Ovary (tissue), 10 donors: ENCODE measurements at places on chromosomes 1 and 21. TPM values are rescaled to one million over a fixed set of nuclear protein-coding genes. Genes with fewer than 3 reads are reported as not detected.

RHOU gene
- polyA plus RNA-seq: 21.3 TPM

SPRR2F gene
- 54.7 TPM for polyA plus RNA-seq

HRNR gene
- not detected for polyA plus RNA-seq

OLFM3 gene
- not detected for polyA plus RNA-seq

SEMA4A gene
- polyA plus RNA-seq: 2.1 TPM

GNAT2 gene
- not detected for polyA plus RNA-seq

CLIC6 gene
- 5.9 TPM for polyA plus RNA-seq

TMEM125 gene
- polyA plus RNA-seq: 0.52 TPM

CFHR3 gene
- 0.24 TPM for polyA plus RNA-seq

CDK11B gene
- 30.1 TPM for polyA plus RNA-seq
